HAP-1 (cell line): ENCODE measurements at places on chromosomes 5 and 9.

GRCh38 chr9:21709464-21710058 lies 92.9 kb upstream of the MTAP start:
- DNase-seq: peak; percentile 63

DNA sequence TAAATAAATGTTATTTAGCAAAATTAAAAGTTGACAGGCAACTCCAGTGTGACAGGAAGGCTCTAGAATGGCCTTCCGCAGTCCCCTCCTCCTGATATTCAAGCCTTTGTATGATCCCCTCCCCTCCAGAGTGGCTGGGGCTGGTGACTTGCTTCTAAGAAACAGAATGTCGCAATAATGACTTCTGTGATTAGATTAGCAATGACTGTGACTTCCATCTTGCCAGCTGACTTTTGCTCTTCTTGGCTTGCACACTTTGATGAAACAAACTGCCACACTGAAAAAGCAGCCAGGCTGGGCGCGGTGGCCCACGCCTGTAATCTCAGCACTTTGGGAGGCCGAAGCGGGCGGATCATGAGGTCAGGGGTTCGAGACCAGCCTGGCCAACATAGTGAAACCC lies 106.5 kb upstream of the LARP1 start:
- no peak for DNase-seq

GRCh38 chr5:165781738-165782137 lies 2276.3 kb downstream of the MAT2B start:
- DNase-seq: peak; percentile 5

- no peak for DNase-seq
These were observed 978 bp upstream of the RGS14 start for GRCh38 chr5:177356746-177357145.

DNA sequence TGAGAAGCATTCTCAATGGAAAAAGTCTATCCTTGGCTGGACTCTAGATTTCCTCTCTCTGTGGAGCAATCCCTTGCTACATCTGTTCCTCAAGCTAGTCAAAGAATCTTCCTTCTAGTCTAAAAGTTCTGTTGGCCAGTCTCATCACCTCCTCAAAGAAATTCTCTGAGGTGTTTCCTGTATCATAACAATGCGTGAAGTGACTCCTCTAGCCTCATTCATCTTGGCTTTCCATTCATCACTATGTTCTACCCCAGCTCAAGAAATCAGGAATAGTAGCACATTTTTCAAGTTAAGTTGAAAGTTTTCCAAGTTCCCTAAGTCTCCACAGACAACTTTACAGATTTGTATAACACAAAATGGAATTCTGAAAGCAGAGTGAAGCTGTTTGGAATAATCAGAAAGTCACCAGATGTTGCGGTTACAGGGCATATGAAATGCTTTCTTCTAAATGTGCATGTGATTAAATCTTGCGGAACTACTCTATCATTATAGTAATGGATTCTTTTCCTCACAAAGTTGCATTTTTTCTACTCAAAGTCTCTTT lies 176.6 kb upstream of the FREM1 start:
- DNase-seq: no peak

DNA sequence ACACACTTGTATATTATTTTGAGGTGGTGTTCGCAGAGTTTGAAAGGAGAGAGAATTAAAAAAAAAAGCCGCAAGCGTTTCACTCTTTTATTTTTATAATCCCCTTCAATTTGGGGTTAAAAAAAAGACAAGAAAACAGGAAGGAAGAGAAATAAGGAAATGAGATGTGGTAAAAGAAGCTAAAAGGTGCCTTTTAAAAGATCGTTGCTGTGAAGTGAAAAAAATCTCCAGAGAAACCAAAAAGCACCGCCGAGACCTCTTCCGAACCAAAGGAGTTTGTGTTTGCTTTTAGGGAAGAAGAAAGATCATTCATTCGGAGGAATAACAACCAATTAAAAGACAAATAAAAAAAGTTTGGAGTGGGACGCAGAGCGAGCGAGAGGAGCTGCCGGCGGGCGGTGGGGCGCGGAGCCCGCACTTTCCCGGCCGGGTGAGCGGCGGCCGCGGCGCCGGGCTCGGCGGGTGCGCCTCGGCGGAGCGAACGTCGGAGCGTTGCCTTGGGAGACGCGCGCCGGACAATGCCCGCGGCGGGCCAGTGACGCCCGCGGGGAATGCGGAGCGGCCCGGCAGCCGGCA lies 355 bp downstream of the TLE4 start:
- DNase-seq: no peak

DNA sequence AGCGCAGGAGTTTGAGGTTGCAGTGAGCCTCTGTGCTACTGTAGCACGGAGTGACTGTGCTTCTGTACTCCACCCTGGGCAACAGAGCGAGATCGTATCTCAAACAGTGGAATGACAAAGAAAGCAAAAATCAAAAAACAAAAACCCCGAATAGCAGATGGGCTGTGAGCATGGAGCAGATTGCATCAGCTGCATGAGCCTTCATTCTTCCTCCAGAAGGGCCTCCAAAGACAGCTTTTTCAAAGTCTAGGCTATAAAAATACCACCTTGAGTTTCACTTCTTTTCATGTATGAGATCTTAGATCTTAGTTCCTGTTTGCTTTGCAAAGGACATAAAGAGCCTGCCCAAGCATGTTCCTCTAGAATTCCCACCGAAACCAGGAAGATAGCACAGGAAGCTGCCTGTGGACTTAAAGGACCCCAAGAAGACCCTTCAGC lies 15.0 kb upstream of the HSPB3 start:
- no peak for DNase-seq

DNA sequence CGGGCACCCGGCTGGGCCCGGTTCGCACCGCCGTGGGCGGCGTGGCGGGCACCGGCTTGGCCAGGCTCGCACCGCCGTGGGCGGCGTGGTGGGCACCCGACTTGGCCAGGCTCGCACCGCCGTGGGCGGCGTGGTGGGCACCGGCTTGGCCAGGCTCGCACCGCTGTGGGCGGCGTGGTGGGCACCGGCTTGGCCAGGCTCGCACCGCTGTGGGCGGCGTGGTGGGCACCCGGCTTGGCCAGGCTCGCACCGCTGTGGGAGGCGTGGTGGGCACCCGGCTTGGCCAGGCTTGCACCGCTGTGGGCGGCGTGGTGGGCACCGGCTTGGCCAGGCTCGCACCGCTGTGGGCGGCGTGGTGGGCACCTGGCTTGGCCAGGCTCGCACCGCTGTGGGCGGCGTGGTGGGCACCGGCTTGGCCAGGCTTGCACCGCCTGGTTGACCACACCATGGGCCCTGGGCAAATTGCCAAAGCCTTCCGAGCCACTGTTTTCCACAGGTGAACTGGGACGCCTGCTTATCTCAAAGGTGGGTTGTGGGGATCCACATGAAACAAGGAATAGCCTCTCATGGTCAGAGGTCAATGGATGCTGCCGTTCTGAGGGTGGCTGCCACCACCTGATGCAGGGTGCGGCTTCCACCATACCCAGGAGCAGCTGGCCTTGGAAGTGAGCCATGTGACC lies 28.2 kb downstream of the ADAMTSL2 start:
- DNase-seq: no peak

DNA sequence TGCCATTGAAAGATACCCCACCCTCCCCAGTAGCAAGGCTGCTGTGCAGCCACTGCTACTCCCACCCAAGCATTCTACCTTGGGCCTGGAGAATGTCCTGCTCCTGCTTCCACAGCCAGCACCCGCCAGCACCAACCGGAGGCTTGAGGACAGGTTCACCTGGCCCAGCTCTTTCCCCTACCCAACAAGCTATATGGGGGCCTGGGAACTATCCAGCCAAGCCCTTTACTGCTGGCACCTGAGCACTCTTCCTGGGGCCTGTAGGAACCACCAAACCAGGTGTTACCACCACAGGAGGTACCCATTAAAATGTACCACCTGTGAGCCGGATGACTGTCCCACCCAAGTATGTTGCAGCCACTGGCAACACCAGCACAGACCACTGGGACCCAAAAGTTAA lies 86.1 kb upstream of the GHR start:
- no peak for DNase-seq

- DNase-seq: no peak
These were observed 3.3 kb upstream of the SLC25A46 start for GRCh38 chr5:110735556-110735955.

DNA sequence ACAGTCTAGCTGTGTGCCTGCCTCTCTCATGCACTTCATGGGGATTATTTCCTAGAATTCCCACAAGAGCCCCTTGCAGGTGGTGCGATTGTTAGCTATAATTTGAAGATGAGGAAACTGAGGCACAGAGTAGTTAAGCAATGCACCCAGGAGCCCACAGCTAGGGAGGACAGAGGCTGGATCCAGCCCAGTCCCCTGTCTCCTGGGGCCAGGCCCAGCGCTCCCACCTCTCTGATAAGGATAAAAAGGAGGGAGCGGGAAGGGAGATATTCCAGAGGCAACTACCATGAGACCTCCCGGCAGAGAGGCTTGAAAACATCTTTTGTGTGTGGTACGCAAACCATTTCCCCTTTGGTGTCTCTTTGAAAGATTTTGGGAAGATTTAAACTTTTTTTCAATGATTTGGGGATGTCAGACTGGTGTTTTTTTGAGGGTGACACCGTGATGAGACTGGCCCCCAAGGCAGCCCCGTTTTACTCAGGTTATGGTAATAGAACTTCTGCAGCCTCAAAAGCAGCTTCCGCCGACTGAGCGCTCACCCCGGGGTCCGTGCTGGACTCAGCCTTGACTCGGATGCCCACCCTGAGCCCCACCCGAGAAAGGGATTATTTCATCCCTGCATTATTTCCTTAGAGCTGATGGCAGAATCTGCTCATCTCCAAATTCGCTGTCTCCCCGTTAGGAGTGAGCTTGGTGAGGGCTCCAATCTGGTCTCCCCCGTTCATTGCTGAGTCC lies 144.7 kb upstream of the IER5L start:
- DNase-seq: no peak

DNA sequence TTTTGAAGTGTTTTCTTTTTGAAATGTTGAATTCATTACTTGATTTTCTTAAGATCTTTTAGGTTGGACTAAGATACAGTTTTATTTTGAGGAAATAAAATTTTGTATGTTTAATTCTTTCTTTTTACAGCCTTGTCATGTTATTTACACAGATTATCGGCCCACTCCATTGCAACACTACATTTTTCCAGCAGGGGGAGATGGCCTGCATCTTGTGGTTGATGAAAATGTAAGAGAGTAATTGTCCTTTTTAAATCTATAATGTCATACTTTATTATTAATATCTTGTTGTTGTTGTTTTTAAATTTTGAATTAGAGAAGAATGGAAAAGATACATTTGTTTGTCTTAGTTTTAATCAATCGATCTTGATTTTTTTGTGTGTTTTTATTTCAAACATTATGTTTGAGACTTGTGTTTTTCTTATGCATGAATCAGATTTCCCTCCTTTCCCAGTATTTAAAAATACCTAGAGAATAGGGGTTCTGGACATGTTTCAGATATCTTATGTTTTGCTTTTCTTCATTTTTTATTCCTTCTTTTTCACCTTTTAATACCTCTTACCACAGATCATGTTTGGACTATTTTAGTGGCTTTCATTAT lies 36.7 kb downstream of the MTREX start:
- DNase-seq: peak; percentile 23

DNA sequence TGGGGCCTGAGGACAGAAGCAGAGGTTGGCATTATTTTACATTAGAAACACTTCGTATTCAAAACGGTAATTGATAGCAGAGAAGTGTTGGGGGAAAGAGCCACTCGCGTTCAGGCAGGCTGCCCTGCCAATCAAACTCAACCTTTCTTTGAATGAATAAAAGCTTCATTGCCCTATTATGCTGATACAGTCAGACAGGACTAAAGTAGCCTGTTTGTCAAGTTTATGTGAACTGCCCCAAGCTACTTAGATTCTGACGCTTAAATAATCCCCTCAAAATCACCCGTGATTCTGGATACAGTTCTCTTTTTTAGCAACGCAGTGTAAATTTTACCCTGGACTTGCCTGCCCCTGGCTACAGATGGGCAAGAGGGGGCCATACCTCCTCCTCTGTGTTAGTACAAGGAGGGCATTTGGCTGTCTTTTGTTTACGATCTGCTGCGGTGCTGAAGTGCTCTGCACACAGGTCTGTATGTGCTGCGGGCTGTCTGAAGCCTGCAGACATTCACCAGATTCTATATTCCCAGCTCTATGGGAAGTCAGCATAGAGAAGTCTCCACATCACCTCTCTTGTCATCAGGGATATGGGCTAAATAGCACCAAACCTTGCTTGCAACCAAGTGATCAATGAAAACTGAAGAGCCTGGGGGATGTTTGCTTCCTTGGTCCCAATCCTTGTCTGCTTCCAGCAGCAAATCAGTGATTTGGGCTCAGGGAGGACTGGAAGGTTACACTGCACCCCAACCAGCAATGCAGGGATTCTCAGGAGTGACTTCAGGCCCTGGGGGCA lies 218.4 kb downstream of the EBF1 start:
- peak; percentile 84 for DNase-seq
